Hepatocyte (in vitro differentiated cells): ENCODE measurements at places on chromosomes 1 and 21.

GRCh38 chr21:33940881-33941245 lies 25.3 kb upstream of the ATP5PO start:
- no peak for DNase-seq

- DNase-seq: peak; percentile 73
These were observed 14.0 kb upstream of the CTRC start for GRCh38 chr1:15424146-15424667.

- DNase-seq: no peak
These were observed 564.3 kb upstream of the NEGR1 start for GRCh38 chr1:72846476-72847278.

DNA sequence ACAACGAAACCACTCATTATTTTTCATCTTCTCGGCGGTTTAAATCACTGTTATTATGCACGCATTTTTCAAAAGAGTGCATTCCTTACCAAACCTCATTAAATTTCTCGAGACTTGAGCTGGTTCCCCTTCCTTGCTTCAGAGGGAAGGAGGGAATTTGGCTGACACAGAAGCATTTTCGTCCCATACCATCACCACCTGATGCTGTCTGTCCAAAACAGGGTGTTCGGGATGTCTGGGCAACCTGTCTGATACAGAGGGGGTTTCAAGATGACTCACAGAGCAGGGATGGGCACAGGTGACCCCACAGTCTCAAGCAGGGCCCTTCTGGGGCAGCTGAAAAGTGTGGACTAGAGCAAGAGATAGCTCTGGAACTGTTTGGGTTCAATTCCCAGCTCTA lies 12.3 kb upstream of the RCC2 start:
- DNase-seq: no peak

GRCh38 chr1:153095764-153096163 lies 1.4 kb upstream of the SPRR2E start:
- DNase-seq: no peak

- DNase-seq: no peak
These were observed 24.1 kb downstream of the ADSS2 start for GRCh38 chr1:244427647-244428046.

GRCh38 chr1:55304229-55304740 lies 89.1 kb upstream of the USP24 start:
- no peak for DNase-seq

DNA sequence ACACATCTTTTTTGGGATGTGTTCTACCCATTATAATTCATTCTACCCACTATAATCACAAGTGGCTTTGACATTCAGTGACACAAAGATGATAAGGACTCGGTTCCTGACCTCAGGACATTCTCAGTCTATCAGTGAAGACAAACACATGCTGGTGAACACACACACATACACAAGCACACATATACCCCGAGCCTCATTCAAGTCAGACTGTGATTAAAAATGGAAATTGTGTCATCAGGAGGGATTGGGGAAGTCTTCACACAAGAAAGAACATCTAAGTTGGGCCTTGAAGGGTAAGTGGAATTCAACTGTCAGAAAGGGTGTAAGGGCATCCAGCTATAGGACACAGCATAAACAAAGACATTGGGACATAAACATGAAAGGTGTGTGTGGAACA lies 2.6 kb upstream of the LAD1 start:
- no peak for DNase-seq

GRCh38 chr1:11052839-11053757 lies 6.1 kb upstream of the MASP2 start:
- DNase-seq: no peak

GRCh38 chr1:162838863-162839262 lies 22.1 kb downstream of the CCDC190 start:
- DNase-seq: no peak

DNA sequence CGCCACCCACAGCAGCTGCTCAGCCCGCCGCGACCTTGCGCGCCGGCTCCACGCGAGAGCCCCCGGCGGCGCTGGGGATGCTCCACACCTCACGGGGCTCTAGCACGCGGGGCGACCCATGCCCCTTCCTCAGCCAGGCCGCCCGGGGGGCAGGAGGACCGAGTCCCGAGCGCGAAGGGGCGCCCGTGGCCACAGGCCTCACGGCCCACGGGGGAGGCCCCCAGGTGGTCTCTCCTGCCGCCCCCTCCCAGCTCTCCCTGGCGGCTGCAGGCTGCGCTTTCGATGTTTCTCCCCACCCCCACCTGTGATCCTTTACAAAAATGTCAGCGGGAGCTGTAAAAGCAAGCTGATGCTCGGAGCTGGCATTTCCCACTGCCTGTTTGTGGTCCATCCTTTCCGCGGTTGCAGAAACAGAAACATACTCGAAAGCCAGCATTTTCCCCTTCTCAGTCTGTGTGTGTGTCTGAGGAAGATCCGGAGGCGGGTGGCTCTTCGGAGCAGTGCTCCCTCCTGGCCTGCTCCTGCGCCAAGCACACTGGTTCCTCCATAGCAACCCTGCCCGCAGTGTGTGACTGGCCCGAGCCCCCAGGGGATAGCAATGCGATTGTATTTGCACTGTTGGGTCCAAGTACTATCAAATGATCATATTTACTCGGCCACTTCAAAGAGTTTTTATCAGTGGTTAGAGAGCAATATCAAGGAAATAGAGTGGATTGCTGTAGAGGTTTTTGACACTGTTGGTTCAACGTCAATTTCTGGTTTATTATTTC lies 2.1 kb downstream of the KIF26B start:
- peak; percentile 47 for DNase-seq

GRCh38 chr1:63330331-63330916 lies 8.1 kb downstream of the FOXD3 start:
- DNase-seq: no peak

DNA sequence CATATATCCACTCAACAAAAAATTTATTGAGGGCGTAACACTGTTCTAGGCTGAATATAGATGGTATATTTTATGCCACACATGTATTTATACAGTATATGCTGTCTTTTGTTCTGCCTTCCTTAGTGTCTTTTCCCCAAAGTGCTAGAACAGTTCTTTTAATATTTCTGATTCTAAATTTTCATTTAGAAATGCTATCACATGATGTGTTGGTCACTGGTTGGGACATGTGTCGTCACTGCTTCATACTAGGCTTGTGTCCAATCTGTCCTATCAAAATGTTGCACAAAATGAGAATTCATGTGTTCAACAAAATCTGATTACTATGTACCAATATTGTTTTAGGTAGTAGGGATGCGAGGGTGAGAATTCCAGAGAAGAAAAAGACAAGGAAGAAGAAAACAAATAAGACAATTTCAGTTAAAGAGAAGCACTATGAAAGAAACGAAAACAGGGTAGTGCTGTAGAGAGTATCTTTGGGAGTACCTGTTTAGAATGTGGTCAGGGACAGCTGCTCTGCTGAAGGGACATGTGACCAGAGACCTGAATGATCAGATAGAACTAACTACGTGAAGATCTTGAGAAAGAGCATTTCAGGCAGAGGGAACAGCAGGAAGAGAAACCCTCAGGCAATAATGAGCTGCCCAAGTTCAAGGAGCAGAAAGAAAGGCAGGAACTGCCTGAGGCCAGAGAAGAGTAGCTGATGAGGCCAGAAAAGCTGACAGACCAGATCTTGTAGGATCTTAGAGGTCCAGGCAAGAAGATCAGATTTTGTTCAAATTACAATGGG lies 1.3 kb downstream of the KMO start:
- DNase-seq: no peak

GRCh38 chr1:2085080-2085479 lies 34.9 kb downstream of the PRKCZ start:
- no peak for DNase-seq

- DNase-seq: no peak
These were observed 72.0 kb downstream of the VCAM1 start for GRCh38 chr1:100791586-100791985.

DNA sequence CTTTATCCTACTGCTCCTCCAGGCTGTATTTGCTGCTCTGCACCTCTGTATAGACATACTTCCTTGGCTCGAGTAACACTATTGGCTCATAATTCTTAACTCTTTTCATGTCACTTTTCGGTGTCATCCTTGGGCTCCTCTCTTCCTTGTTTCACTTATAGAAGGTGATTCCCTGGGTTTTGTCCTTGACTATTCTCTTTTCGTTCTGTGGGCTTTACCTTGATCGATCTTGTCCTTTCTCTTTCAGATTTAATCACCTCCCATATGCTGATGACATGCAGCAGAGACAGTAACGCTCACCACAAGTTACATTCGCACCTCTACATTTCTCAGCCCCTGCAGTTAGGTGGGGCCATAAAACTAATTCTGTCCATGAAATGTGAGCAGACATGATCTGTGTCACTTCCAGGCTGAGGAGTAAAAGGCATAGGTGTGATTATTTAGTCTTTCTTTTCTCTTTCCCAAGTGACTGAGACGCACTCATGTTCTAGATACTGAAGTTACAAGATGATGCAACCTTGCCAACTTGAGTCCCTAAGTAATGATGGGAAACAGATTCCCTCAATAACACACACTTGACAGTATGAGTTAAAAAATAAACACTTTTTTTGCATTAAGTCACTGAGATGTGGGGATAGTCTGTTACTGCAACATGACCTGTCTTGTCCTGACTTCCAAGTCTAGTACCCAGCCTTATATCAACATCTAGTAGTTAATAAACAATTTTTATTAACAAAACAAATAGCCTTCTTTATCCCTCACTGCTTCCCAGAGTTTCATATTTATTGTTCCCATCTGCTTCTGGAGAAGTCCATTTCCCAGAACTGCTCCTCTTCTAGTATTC lies 49.9 kb upstream of the HAO2 start:
- DNase-seq: no peak
